CD4-positive, CD25-positive, alpha-beta regulatory T cell (primary cell): ENCODE measurements at places on chromosomes 1 and 21. TPM values are rescaled to one million over a fixed set of nuclear protein-coding genes. Genes with fewer than 3 reads are reported as not detected.

DNA sequence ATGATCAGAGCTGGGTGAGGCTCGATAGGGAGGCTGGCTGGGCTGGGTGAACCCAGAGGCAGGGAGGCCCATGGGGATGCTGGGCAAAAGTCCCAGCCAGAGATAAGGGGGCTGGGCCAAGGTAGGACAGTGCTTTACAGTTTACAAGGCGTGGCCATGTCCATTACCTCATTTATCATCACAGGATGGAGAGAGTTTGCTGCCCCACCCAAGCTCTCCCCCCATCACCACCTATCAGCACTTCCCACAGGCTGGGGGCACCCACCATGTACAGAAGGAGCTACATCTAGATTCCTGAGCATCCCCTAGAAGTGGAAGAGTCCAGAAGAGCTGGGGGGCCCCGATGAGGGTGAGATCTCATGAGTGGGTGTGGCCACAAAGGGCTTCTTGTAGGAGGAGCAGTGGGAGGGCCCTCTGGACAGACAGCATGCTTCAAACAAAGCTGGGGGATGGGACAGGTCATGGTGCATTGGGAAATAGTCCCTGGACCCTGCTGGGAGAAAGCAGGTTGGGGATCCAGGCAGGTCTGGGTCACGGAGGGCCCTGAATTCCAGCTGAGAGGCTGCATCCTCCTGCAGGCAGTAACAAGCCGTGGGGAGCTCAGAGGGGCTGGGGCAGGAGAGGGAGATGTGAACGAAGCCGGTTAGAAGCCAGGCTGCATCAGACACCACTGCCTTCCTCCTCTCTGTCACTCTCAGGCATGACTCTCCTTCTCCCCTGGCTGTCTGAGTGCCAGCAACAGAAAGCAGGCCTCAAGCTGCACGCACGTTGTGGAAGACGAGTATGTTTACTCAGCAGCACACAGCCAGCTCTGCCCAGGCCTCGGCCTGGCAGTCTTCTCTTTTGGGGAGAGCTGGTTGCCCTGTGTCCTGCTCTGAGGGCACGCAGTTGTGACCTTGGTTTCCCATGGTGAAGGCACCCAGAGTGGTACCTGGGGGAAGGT is 202.3 kb downstream of the HIVEP3 start:
- no peaks in the 10 kb centered on the region for H3K36me3 ChIP-seq
- H3K4me3 ChIP-seq: no peak overlapping the region
- DNase-seq: no peak
- no peak overlapping the region for H3K27ac ChIP-seq
- H3K27me3 ChIP-seq: no peaks in the 10 kb centered on the region

PIGR gene
- polyA plus RNA-seq: not detected

SPATA45 gene
- 0.70 TPM for polyA plus RNA-seq

DNA sequence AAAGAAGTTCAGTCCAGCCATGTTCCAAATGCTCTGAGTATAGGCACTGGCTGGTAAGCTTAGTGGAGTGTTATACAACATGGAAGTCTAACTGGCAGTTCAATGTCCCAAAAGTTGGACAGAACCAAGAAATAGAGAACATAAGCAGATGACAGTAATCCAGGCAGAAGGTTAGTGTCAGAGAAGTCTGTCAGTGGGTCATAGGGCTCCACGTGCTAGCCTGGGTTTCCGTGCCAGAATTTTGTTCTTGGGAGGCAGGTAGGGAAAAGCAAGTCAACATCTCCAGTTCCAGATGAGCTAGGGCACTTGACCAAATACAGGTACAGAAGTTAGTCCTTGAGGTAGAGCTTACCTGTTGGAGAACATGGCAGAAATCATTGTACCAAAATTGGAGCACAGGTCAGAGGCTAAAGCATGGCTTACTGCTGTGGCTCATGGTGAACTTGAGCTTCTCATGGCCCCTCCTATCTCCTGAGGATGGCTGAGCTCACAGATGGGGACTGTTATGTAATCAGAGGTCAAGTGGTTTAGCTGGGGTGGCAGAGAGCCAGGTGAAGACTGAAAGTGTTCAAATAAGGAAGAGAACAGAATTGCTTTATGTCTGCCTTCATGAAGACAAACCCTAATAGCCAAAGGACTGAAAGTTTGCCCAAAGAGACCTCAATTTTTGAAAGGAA is 170.8 kb downstream of the NFIA start:
- H3K36me3 ChIP-seq: no peaks in the 10 kb centered on the region
- H3K27me3 ChIP-seq: peaks cover 2% of the 10 kb centered on the region
- no peak overlapping the region for H3K4me3 ChIP-seq
- no peaks in the 10 kb centered on the region for H3K4me1 ChIP-seq
- H3K27ac ChIP-seq: no peak overlapping the region

DNA sequence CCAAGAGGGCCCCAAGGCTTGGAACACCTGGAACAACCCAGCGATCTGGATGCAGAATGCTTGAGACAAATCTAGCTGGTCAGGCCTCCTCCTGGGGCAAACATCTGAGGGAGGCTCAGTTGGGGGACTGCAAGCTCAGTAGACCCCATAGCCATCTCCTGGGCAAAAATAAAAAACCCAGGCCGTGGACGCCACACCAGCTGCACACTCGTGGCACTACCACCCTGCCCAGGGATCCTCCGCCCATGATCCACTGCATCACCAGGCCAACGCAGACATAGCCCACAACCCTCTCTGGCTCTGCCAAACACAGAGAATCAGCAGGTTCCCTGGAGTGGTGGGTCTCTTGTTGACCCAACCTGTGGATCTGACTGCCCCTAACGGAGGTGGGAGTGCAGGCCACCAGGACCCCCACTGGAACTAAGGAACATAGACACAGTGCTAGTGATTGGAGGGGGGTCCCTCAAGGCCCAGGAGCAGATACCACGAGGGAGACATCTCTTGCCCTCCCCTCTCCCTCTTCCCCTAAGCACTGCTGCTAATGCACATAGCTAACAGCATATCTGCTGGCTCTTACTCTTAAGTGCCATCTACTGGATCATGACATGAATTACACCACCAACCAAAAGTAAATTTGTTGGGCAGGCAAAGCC is 147.2 kb downstream of the CHD1L start:
- no peaks in the 10 kb centered on the region for H3K36me3 ChIP-seq
- H3K4me1 ChIP-seq: no peaks in the 10 kb centered on the region
- no peak for DNase-seq
- H3K27me3 ChIP-seq: peaks cover 6% of the 10 kb centered on the region
- H3K4me3 ChIP-seq: no peak overlapping the region
- H3K27ac ChIP-seq: no peak overlapping the region

TRIM45 gene
- not detected for polyA plus RNA-seq

DNA sequence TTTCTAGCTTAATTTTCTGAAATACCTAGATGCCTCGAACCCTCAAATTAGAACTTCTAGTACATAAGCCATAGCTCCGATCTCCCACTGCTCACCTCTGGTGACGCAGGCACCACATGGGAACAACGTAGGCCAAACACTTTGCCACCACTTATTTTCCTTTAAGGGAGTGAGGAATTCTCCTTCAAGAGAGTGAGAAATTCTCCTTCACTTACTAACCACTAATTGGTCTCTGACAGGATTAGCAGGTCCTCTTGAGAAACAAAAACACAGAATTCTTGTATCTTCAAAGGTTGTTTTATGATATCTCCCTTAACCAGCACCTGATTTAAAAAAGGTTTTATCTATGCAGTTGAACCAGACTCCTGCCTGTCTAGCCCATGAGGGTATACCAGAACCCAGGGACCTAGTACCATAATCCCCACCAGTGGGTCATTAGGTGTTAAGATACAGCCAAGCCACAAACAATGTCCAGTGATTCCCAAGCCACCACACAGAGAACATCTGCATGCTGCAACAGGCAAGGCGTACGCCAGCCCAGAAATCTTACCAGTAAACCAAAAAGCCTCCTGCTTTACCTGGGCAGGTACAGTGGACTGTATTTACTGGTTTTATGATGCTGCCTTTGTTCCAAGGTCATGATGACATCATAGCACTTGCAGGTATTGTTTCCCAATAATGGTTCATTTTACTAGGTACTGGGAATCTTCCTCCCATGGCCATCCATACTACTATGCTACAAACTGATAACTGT is 20.3 kb upstream of the CXADR start:
- no peaks in the 10 kb centered on the region for H3K27me3 ChIP-seq
- H3K4me1 ChIP-seq: no peaks in the 10 kb centered on the region
- no peak for DNase-seq
- H3K27ac ChIP-seq: no peak overlapping the region
- H3K36me3 ChIP-seq: no peaks in the 10 kb centered on the region
- no peak overlapping the region for H3K4me3 ChIP-seq

- H3K4me3 ChIP-seq: no peak overlapping the region
- no peaks in the 10 kb centered on the region for H3K27me3 ChIP-seq
- DNase-seq: no peak
- no peaks in the 10 kb centered on the region for H3K4me1 ChIP-seq
- peaks cover 5% of the 10 kb centered on the region for H3K36me3 ChIP-seq
Measured at GRCh38 chr1:53024117-53024516, 37.9 kb upstream of the PODN start.

DNA sequence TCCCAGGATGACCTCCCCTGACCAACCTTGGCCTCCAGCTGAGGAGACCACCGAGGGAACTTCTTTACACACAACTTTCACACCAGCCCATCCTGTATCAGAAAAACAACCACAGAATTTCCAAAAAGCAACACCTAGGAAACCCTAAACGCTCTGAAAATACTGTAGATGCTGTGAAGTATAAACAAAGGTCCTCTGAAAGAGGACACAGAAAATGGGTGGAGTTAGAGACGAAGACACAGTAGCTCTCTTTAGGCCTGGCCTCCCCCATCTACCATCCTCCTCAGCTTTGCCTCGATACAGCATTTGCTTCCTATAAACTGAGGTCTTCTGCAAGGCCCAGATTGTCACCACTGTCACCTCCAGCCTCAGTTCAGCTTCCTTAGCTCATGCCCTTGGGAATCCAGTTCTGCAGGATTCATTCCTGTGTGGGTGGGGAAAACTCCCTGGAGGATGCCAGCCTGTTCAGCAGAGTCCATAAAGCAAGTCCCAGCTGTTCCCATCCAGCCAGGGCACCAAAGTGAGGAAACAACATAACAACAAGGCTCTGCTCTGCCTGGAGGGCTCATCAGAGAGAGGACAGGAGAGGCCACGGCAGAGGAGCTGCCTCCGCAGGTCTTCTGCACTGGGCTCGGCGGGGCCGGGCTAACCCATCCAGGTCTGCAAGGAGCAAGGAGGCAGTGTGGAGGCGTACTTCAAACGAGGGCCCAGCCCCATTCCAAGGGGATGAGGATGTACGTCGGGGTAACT is 15.0 kb downstream of the PIK3C2B start:
- H3K4me1 ChIP-seq: peaks cover 2% of the 10 kb centered on the region
- H3K36me3 ChIP-seq: peaks cover 3% of the 10 kb centered on the region
- no peak overlapping the region for H3K4me3 ChIP-seq
- no peak overlapping the region for H3K27ac ChIP-seq
- DNase-seq: no peak
- H3K27me3 ChIP-seq: no peaks in the 10 kb centered on the region

- peaks cover 18% of the 10 kb centered on the region for H3K4me1 ChIP-seq
- H3K4me3 ChIP-seq: no peak overlapping the region
- H3K27ac ChIP-seq: no peak overlapping the region
- H3K27me3 ChIP-seq: peaks cover 9% of the 10 kb centered on the region
Measured at GRCh38 chr21:31560479-31560878, 99.0 kb upstream of the SOD1 start.

DNA sequence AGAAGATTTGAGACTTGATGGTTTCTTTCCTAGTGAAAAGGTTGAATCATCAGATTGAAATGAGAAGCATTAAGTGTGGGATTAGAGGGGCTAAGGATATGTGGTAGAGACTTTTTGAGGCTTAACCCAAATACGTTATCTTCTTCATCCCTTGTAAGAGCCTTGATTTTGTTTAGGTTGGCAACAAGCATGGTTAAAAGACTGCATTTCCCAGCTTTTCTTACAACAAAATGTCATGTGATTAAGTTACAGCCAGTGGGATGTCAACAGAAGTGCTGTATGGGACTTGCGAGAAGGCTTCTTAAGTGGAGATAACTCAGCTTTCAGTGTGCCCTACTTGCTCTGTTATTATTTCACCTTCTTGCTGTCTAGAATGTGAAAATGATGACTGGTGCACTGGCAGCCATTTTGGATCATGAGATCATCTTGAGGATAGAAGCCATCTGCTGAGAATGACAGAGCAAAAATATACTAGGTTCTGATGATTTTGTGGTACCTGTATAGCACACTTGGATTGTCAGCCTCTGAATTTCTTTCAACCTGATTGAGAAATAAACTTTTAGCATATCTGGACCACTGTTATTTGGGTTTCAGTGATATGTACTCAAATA is 41.3 kb upstream of the GNG12 start:
- no peak overlapping the region for H3K27ac ChIP-seq
- H3K4me3 ChIP-seq: no peak overlapping the region
- H3K36me3 ChIP-seq: no peaks in the 10 kb centered on the region
- H3K27me3 ChIP-seq: peaks cover 7% of the 10 kb centered on the region

MAGOH gene
- 102 TPM for polyA plus RNA-seq

DNA sequence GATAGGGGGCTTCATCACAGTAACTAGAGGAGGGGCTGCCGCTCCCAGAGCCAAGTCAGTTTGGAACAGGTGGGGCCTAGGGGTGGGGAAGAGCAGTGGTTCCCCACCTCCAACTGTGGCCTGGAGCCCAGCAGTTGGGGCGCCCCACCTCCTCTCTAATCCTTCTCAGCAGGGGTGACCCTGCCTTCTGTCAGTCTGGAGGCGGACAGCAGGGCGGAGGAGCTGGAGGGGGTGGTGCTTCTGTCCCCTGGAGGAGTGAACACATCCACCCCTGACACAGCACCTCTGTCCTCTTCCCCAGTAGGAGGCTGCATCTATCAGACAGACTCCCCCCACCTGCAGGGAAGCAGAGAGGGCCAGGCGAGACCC is 73.8 kb downstream of the MRPL37 start:
- peaks cover 4% of the 10 kb centered on the region for H3K36me3 ChIP-seq
- no peak overlapping the region for H3K4me3 ChIP-seq
- H3K27ac ChIP-seq: no peak overlapping the region
- peaks cover 6% of the 10 kb centered on the region for H3K4me1 ChIP-seq

SPSB1 gene
- polyA plus RNA-seq: 7.0 TPM

OPRD1 gene
- polyA plus RNA-seq: not detected

GRCh38 chr1:188371295-188371806 is 1542.6 kb downstream of the PLA2G4A start:
- no peaks in the 10 kb centered on the region for H3K36me3 ChIP-seq
- no peak overlapping the region for H3K4me3 ChIP-seq
- no peaks in the 10 kb centered on the region for H3K27me3 ChIP-seq
- H3K4me1 ChIP-seq: no peaks in the 10 kb centered on the region
- no peak overlapping the region for H3K27ac ChIP-seq
- no peak for DNase-seq

DNA sequence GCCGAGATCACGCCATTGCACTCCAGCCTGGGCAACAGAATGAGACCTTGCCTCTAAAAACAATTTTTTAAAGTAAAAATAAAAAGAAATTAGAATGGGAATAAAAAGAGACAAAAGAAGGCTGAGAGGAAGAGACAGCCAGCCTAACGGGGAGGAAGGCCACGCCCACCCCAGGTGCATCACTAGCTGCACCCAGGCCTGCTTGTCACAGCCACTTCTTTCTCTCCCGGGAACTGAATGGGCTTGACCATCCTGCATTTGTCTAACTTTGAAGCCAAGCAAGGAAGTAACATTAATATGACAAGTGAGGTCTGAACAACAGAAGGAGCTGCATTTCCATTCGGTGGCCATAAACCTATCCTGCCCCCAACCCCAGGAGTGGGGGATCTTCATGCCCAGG is 20.8 kb upstream of the EFNA1 start:
- no peaks in the 10 kb centered on the region for H3K27me3 ChIP-seq
- no peak for DNase-seq
- no peaks in the 10 kb centered on the region for H3K4me1 ChIP-seq
- H3K4me3 ChIP-seq: no peak overlapping the region

FAM151A gene
- polyA plus RNA-seq: not detected
